ENCODE measurements at places on chromosomes 5 and 9.
A peak's percentile ranks its signal among the peaks of the same experiment; 100 is the strongest.

DNA sequence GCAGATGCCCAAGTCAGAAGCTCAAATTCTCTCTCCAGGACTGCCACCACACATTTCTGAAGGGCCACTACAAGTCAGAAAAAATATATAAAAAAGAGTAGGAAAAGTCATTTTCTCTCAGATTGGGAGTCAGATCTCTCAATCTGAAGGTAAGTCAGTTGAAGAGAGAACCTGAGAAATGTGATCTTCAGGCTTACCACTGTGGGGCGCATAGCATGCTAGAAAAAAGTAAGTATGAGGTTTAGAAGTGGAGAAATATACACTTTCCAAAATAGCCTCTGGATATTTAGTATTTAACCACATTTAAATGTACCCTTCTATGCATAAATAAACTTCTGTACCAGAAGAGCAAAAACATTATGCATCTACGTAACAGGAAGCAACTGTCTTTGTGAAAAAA is 800.7 kb upstream of the CTNND2 start:
- no peaks in the 10 kb centered on the region for H3K4me1 ChIP-seq
- H3K27me3 ChIP-seq, result no peaks in the 10 kb centered on the region
- no peaks in the 10 kb centered on the region for H3K36me3 ChIP-seq
- H3K27ac ChIP-seq, result no peak overlapping the region
- no peak overlapping the region for H3K4me3 ChIP-seq
- no peak for DNase-seq

DNA sequence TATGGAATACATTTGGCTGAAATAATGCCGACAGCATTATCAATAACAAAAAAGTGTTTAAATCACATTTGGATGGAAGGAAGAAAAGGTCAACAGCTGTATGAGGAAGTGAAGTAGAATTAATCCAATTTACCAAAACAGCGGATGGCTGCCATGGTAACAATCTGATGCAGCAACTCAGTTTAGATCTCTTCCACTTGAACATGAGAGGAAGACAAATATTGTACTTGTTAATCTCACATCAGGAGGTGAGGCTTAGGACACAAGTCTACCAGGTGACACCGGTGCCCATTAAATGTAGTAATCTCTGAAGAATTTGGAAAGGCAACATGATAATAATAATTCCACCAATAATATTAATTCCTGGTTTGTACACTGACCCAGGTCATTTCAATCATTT is 2.4 kb downstream of the RASEF start:
- no peak for DNase-seq
- H3K27ac ChIP-seq, result no peak overlapping the region
- H3K36me3 ChIP-seq, result no peaks in the 10 kb centered on the region
- H3K4me1 ChIP-seq, result no peaks in the 10 kb centered on the region

DNA sequence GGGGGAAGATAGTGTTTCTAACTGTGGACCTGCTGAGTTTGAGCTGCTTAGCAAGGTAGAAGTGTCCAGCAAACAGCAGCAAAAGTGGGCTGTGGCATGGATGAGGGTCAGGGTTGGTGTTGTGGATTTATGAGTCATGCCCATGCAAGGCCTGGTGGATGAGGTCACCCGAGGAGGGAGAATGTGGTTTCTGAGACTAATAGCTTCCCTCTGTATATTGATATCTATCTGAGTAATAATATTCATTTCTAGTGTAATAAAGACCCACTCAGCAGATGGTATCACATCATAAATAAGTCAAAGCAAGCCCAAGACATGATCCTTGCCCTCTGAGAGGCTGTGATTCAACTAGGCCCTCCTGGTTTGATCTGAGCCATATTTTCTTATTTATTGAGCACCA is 597.8 kb upstream of the CLINT1 start:
- no peak overlapping the region for H3K4me3 ChIP-seq
- no peaks in the 10 kb centered on the region for H3K27me3 ChIP-seq
- H3K36me3 ChIP-seq, result no peaks in the 10 kb centered on the region
- H3K27ac ChIP-seq, result no peak overlapping the region

DNA sequence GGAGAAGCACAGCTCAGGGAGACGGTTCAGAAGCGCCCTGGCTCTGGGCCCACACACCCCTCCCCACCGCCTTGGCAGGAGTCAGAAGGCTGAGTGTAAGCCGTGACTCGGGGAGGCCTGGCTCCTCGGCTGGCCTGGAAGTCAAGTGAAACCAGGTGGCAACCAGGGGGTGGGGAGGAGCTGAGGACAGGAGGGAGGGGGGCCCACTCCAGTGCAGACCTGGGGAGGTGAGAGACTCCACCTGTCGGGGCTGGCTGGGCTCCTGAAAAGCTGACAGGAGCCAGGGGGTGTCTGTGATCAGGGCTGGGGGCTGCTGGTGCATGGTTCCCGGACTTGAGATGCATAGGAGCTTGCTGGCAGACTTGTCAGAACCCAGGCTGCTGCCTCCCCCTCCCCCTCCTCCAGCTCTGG is 150.2 kb upstream of the PHYKPL start:
- DNase-seq, result no peak
- H3K36me3 ChIP-seq, result no peaks in the 10 kb centered on the region
- H3K27ac ChIP-seq, result no peak overlapping the region
- no peaks in the 10 kb centered on the region for H3K4me1 ChIP-seq
- no peak overlapping the region for H3K4me3 ChIP-seq

DNA sequence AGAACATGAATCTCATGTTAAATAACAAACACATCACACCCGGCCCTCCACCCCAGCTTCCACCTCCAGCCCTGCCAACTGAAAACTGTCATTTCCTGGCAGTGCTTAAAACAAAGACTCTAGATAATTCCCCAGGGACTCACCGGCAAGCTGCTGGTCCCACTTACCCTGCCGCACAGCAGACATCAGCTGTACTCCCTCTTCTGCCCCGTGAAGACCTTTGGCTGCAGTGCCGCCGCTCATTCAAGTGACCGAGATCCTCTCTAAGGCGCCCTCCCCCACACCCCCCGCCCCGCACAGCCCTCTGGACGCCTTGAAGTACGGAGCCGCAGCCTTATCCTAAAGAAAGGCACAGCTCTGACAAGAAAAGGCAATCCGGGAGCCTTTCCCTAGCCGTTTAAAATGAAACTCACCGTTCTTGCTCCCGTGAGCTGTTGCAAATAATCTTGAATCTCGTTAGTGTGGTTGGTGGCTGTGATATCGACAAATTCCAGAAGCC is 434 bp downstream of the GLRX start:
- H3K36me3 ChIP-seq, result no peaks in the 10 kb centered on the region
- peak overlapping the region; percentile 80 for H3K27ac ChIP-seq
- DNase-seq, result no peak
- peaks cover 57% of the 10 kb centered on the region for H3K4me1 ChIP-seq
- no peaks in the 10 kb centered on the region for H3K27me3 ChIP-seq
- H3K4me3 ChIP-seq, result peak overlapping the region; percentile 91

- H3K4me3 ChIP-seq, result no peak overlapping the region
- H3K27ac ChIP-seq, result no peak overlapping the region
- no peaks in the 10 kb centered on the region for H3K27me3 ChIP-seq
- H3K4me1 ChIP-seq, result no peaks in the 10 kb centered on the region
Measured at GRCh38 chr9:26439061-26439624, 453.5 kb downstream of the CAAP1 start.

GRCh38 chr9:109574061-109574882 is 76.2 kb upstream of the PTPN3 start:
- no peak overlapping the region for H3K4me3 ChIP-seq
- H3K27me3 ChIP-seq, result peaks cover 26% of the 10 kb centered on the region
- H3K4me1 ChIP-seq, result no peaks in the 10 kb centered on the region
- no peak for DNase-seq

GRCh38 chr9:2016408-2017330 is 1.5 kb downstream of the SMARCA2 start:
- H3K27ac ChIP-seq, result peak overlapping the region; percentile 96
- no peaks in the 10 kb centered on the region for H3K27me3 ChIP-seq
- H3K4me3 ChIP-seq, result peak overlapping the region; percentile 98

GRCh38 chr5:169442913-169443784 is 140.4 kb upstream of the SPDL1 start:
- DNase-seq, result no peak
- no peaks in the 10 kb centered on the region for H3K36me3 ChIP-seq
- no peaks in the 10 kb centered on the region for H3K27me3 ChIP-seq
- H3K4me1 ChIP-seq, result no peaks in the 10 kb centered on the region

GRCh38 chr5:103511554-103511885 is 51.1 kb downstream of the NUDT12 start:
- H3K4me3 ChIP-seq, result no peak overlapping the region
- no peak overlapping the region for H3K27ac ChIP-seq
- H3K27me3 ChIP-seq, result peaks cover 2% of the 10 kb centered on the region
- no peaks in the 10 kb centered on the region for H3K4me1 ChIP-seq
- H3K36me3 ChIP-seq, result no peaks in the 10 kb centered on the region

GRCh38 chr9:26229324-26230054 is 551.2 kb upstream of the TUSC1 start:
- DNase-seq, result no peak
- no peaks in the 10 kb centered on the region for H3K27me3 ChIP-seq
- no peaks in the 10 kb centered on the region for H3K36me3 ChIP-seq
- no peak overlapping the region for H3K27ac ChIP-seq
- no peak overlapping the region for H3K4me3 ChIP-seq
- H3K4me1 ChIP-seq, result no peaks in the 10 kb centered on the region

Data from activated T-helper 2 cell treated with anti-CD3 and anti-CD28 coated beads, Interferon-gamma antibody, Interleukin-2, Interleukin-4, amounts not matched to agents 10 μg/mL and 5 μg/mL and 100 μg/mL, durations not matched to agents 14 hours and 24 hours and 36 hours (primary cell).